ENCODE measurements at places on chromosomes 5 and 9. TPM values are rescaled to one million over a fixed set of nuclear protein-coding genes. Genes with fewer than 3 reads are reported as not detected.

GRCh38 chr5:2525351-2525750, 226.1 kb downstream of the IRX2 start:
- H3K27me3 ChIP-seq = no peaks in the 10 kb centered on the region
- H3K36me3 ChIP-seq = no peaks in the 10 kb centered on the region
- H3K4me3 ChIP-seq = no peak overlapping the region

- H3K36me3 ChIP-seq = peaks cover 20% of the 10 kb centered on the region
- no peak for DNase-seq
- H3K4me3 ChIP-seq = no peak overlapping the region
- no peaks in the 10 kb centered on the region for H3K27me3 ChIP-seq
Measured at GRCh38 chr5:157050050-157050449, 8.9 kb downstream of the HAVCR1 start.

- no peak overlapping the region for H3K27ac ChIP-seq
- no peaks in the 10 kb centered on the region for H3K27me3 ChIP-seq
- no peaks in the 10 kb centered on the region for H3K4me1 ChIP-seq
- no peak overlapping the region for H3K4me3 ChIP-seq
- no peak for DNase-seq
- no peaks in the 10 kb centered on the region for H3K36me3 ChIP-seq
Measured at GRCh38 chr5:72720205-72720604, 96.3 kb upstream of the TNPO1 start.

DNA sequence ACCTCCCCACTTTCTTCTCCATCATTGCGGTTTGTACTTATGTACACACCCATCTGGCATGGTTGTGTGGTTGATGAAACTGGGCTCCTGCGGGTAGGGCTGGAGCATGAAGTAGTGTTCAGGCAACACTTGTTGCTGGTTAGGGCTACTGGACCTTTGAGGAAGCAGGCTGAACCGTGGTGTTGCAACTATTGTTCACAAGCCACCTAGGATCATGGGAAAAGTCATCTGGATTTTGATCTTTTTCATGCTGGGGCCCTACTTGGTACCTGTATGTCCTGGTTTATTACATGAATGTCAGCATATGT, 40.1 kb upstream of the TIFAB start:
- DNase-seq = no peak
- no peak overlapping the region for H3K27ac ChIP-seq
- H3K4me1 ChIP-seq = peaks cover 44% of the 10 kb centered on the region
- H3K36me3 ChIP-seq = no peaks in the 10 kb centered on the region
- H3K4me3 ChIP-seq = no peak overlapping the region
- no peaks in the 10 kb centered on the region for H3K27me3 ChIP-seq

DNA sequence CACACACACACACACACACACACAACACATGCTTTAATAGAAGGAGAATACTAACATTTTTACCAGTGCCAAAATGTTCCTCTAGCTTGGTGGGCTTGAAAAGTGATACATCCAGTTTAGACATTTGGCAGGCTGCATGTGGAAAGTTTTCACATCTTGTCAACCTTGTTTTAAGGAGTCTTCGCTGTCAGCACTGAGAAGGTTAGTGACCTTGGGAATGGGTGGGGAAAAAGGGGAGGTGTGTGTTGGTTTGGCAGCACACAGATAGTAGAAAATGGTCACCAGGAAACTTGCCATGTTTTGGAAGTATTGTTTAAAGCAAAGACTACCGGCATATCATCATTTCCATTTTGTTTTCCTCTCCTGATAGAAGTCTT, 346.5 kb upstream of the ADAMTSL1 start:
- H3K27me3 ChIP-seq = no peaks in the 10 kb centered on the region
- H3K4me3 ChIP-seq = no peak overlapping the region
- no peaks in the 10 kb centered on the region for H3K36me3 ChIP-seq
- no peak overlapping the region for H3K27ac ChIP-seq
- DNase-seq = no peak

GRCh38 chr5:138068742-138069600, 14.9 kb upstream of the WNT8A start:
- H3K27me3 ChIP-seq = no peaks in the 10 kb centered on the region
- peak; percentile 70 for DNase-seq
- H3K4me1 ChIP-seq = 0 out of 2 replicates have a peak, but pooled peaks cover 6% of the 10 kb centered on the region
- no peak overlapping the region for H3K27ac ChIP-seq
- H3K36me3 ChIP-seq = no peaks in the 10 kb centered on the region
- H3K4me3 ChIP-seq = no peak overlapping the region

GRCh38 chr5:97553604-97554452, 370.8 kb upstream of the RIOK2 start:
- H3K4me3 ChIP-seq = no peak overlapping the region
- no peaks in the 10 kb centered on the region for H3K27me3 ChIP-seq
- no peaks in the 10 kb centered on the region for H3K4me1 ChIP-seq

- H3K36me3 ChIP-seq = no peaks in the 10 kb centered on the region
- H3K27ac ChIP-seq = no peak overlapping the region
- H3K4me1 ChIP-seq = peaks cover 31% of the 10 kb centered on the region
Measured at GRCh38 chr5:54401515-54401914, 54.0 kb upstream of the HSPB3 start.

- DNase-seq = peak; percentile 90
- H3K4me3 ChIP-seq = peak within 1 kb of the TSS; percentile 62
- H3K27ac ChIP-seq = peak within 1 kb of the TSS; percentile 32
- peaks cover 10% of the 10 kb centered on the region for H3K4me1 ChIP-seq
- H3K36me3 ChIP-seq = no peaks in the 10 kb centered on the region
- no peaks in the 10 kb centered on the region for H3K27me3 ChIP-seq
Measured at GRCh38 chr9:134641173-134641989, at the start of gene COL5A1. Gene COL5A1 (plus strand): TSS chr9:134641803. CDS start chr9:134642188, 385 bp downstream.

DNA sequence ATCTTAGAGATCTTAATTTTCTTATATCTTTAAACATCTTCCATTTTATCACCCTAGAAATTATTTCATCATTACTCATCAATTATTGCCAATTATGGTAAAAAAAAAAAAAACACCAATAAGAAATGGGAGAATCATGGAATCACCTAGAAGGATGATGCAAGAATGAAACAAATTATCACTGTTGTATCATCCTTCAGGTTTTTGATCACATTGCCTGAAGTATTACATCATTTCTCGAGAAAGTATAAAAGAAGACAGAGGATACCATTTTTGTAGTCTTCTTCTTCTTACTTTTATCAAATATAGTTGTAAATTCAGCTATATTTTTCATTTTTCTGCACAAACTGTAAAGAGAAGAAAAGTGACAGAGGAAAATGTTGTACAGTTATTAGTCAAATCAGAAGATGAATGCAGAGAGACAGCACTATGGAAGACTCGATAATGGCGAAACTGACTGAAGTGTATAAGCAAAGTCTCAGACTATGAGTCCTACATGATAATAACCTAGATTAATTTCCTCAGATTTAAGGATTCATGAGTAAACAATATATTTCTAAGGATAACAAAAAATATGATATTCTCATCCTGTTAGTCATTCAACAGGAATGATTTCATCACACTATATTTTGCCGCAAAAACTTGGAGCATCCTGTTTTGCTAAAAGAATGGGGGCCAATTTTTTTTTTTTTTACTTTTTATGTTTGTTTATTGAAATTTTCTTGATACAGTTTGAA, 5.9 kb upstream of the STC2 start:
- no peak overlapping the region for H3K27ac ChIP-seq
- H3K4me3 ChIP-seq = no peak overlapping the region
- H3K4me1 ChIP-seq = peaks cover 19% of the 10 kb centered on the region
- no peak for DNase-seq
- no peaks in the 10 kb centered on the region for H3K27me3 ChIP-seq

- H3K4me3 ChIP-seq = no peak overlapping the region
- no peak overlapping the region for H3K27ac ChIP-seq
- peaks cover 20% of the 10 kb centered on the region for H3K4me1 ChIP-seq
Measured at GRCh38 chr9:107266624-107267368, 16.3 kb upstream of the RAD23B start.

DNA sequence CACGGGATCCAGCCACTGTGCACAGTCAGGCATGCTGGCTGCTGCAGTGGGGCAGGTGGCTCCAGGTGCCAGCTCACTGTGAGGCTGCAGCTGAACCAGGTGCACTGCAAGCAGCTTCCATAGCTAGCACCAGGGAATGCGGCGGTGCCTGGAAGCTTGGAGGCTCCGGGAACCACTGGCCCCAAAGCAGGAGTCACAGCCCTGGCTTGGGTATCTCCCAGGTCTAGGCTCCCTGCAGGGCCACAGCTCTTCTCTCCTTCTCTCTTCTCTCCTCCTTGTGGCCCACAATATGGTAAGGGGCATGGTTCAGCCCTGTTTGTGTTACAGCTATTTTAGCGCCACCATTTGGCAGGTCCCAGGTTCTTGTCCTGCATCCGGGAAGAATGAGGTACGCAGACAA, 6.7 kb upstream of the MTMR12 start:
- H3K27ac ChIP-seq = no peak overlapping the region
- DNase-seq = no peak
- no peaks in the 10 kb centered on the region for H3K36me3 ChIP-seq
- no peak overlapping the region for H3K4me3 ChIP-seq

The ZNF883 gene
- not detected for total RNA-seq

The FCN2 gene
- not detected for total RNA-seq

The C7 gene
- total RNA-seq = not detected

The FBN2 gene
- total RNA-seq = 0.56 TPM

The CD274 gene
- 0.67 TPM for total RNA-seq

The ZNF879 gene
- total RNA-seq = 2.7 TPM

The MORN5 gene
- total RNA-seq = not detected

The PRRC1 gene
- 81.7 TPM for total RNA-seq

The ADAMTS12 gene
- not detected for total RNA-seq

The C9orf153 gene
- total RNA-seq = not detected
